Jurkat, Clone E6-1 (cell line): ENCODE measurements at places on chromosomes 6 and 20.

GRCh38 chr6:37980222-37980595 lies 160.7 kb downstream of the ZFAND3 start:
- no peak for DNase-seq

- no peak for DNase-seq
These were observed 887 bp downstream of the TSPYL1 start for GRCh38 chr6:116278854-116279231.

- no peak for DNase-seq
These were observed 736.6 kb downstream of the KIF16B start for GRCh38 chr20:15836634-15837033.

DNA sequence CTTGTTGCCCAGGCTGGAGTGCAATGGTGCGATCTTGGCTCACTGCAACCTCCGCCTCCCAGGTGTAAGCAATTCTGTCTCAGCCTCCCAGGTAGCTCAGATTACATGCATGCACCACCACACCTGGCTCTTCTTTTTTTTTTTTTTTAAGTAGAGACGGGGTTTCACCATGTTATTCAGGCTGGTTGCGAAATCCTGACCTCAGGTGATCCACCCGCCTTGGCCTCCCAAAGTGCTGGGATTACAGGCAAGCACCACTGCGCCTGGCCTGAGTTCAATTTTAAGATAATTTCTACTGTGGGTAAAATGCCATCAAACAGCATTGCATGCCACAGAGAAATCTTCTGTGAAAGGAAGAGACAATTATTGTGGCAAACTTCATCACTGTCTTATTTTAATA lies 633.1 kb downstream of the KIF16B start:
- no peak for DNase-seq

- no peak for DNase-seq
These were observed 53.5 kb downstream of the COL21A1 start for GRCh38 chr6:56193846-56194245.

DNA sequence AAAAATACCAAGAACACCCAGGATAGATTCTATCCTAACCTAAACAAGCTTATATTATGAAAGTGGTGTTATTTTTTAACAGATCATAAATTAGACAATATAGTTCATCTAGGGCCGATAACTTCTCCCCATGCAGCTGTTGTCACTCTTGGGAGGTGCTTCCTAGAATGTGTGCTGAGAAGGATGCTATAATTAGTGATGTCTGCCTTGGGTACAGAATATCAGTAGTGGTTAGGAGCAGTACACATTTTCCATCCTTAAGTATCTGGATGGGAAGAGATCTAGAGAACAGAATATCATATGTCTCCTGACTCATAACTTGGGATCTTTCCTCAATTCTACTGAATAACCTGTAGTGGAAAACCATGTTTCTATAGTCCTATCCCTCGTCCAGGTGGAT lies 214.5 kb downstream of the BCKDHB start:
- DNase-seq = no peak
